ENCODE measurements at places on chromosomes 7 and 10. TPM values are rescaled to one million over a fixed set of nuclear protein-coding genes. Genes with fewer than 3 reads are reported as not detected.

Gene PTPRZ1
- polyA plus RNA-seq, result 1.2 TPM

GRCh38 chr7:78510580-78511188 is 712.1 kb downstream of the PHTF2 start:
- no peak for DNase-seq

DNA sequence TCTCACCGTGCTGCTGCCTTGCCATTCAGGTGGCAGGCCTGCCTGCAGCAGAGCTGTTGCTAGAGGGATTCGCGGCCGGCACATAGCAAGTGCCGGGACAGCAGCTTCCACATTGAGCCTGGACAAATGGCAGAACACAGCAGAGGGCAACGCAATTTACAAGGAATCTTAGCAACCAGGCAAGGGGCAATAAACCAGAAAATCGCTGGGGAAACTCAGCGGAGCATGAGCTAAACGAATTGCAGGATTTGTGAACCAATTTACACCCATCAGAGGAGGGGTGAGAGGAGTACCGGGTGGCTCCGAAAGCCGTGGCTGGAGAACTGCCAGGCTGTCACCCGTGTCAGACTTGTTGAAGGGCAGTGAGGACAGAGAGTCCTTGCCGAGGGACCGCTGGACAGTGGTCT is 58.6 kb upstream of the LOXL4 start:
- DNase-seq, result peak; percentile 48

- no peak for DNase-seq
These were observed 638 bp downstream of the EGR2 start for GRCh38 chr10:62815381-62816075.

DNA sequence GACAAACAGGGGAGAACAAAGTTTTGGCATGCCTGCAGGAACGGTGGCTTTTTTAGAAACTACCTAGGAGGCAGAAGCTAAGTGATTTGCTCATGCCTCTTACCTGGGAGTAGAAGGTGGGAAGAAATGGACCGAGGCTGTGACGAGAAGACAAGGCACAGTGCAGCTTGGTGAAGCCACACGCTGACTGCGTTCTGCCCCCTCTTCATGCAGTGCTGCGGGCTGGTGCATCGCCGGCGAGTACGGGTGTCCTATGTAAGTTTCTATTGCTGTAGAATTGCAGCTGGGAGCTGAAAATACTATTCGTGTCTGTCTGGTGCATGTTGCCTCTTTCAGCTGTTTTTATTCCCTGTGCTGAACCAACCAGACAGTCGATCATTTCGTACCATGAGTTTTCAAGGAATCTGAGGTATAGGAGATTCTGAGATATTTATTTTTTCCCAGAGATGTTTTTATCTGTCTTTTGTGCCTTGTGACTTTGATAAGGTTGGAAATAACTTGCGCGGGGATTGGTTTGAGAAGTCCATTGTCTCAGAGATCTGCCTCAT is 120.9 kb downstream of the CACNB2 start:
- no peak for DNase-seq

GRCh38 chr10:6048281-6049030 is 13.7 kb downstream of the IL2RA start:
- no peak for DNase-seq

GRCh38 chr7:146479040-146479439 is 362.4 kb downstream of the CNTNAP2 start:
- no peak for DNase-seq

DNA sequence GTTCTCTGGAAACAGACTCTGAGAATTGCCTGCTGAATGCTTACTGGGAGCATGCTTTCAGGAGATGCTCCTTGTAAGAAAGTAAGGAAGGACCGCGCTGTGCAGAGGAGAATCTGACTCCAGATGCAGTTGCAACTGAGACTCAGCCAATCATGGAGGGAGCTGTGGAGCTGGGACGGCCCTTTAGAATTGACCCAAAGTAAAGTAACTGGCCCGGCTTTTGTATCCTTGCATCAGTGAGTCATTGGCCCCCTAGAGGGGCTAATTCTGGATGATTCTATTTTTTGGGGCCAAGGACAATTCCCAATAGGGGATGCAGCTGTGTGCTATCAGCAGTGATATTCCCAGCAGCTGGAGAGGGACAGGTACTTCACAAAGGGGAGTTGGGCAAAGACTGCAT is 170.4 kb downstream of the PTEN start:
- DNase-seq, result no peak

DNA sequence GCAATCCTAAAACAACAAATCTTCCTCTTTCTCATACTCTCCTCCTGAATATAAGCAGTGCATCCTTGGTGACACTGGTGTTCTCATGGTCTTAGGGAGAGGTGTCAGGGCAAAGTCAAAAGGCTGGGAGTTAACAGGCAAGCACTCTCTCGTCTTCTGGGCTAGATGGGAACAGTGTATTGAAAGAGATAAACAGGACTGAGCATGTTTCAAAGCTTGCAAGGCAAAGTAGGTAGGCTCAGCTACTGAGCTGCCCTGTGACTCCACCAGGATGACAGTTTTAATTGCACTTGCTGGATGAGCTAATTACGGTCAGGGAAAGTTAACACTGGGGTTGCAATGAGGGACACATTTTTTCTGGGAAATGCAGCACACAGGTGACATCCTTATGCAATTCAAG is 554.9 kb upstream of the NRP1 start:
- DNase-seq, result no peak

DNA sequence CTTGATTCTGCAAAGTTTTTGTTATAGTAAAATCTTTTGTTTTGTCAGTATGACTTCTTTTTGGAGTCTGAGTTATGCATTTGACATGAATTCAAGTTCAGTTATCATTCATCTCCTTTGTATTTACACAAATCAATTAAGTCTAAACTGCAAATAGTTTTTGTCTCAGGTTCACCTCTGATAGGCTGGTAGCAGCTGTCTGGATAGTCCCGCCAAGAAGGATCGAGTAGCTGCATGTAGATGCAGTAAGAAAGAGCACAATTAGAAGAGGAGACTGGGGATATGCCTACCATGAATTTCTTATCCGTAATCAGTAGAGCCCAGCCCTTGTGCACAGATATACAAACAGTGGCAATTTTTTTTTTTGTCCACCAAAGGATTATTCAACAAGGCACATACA is 392.5 kb upstream of the ETV1 start:
- DNase-seq, result no peak

DNA sequence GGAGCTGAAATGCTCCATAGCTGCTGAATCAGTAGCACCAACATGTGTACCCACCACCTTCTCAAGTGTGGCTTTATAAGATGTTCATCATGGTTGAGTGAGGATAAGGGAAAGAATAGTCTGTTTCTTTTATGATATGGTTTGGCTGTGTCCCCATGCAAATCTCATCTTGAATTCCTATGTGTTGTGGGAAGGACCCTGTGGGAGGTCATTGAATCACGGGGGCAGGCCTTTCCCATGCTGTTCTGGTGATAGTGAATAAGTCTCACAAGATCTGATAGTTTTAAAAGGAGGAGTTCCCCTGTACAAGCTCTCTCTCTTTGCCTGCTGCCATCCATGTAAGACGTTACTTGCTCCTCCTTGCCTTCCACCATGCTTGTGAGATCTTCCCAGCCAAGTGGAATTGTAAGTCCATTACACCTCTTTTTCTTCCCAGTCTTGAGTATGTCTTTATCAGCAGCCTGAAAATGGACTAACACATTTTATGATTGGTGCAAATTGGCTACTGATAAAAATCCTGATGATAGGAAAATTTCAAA is 799.9 kb downstream of the TNS3 start:
- no peak for DNase-seq

GRCh38 chr10:43105102-43105955 is 28.5 kb downstream of the RET start:
- DNase-seq, result peak; percentile 42

Gene HKDC1
- 19.0 TPM for polyA plus RNA-seq

Gene CYP26A1
- polyA plus RNA-seq, result not detected

DNA sequence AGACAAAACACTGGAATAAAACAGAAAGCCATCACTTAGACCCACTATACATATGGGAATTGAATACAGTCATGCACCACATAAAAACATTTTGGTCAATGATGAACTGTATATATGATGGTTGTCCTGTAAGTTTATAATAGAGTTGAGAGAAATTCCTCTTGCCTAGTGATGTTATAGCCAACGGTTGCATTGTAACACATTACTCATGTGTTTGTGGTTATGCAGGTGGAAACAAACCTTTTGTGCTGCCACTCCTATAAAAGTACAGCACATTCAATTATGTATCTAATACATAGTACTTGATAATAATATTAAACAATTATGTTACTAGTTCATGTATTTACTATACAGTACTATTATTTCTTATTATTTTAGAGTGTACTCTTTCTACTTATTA is 381.2 kb upstream of the MBL2 start:
- DNase-seq, result no peak

DNA sequence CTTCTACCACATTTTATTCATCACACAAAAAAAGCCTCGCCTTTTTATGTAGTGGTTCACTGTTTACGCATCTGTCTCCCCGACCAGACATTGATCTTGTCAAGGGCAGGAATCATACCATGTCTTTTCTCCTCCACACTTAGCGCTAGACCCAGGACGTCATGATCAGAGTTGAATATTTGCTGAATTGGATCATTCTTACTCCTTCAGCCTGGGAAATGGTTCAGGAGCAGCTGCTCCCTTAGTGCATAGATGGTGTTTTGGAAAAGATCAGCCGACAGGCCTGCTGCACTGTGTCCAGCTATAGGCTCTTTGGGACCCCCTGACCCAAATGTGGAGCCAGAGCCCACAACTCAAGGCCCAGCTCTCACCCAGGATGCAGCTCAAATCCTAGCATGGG is 249.1 kb upstream of the TMEM72 start:
- DNase-seq, result no peak

- DNase-seq, result no peak
These were observed 61.6 kb upstream of the RNF32 start for GRCh38 chr7:156578978-156579430.

Gene RALA
- polyA plus RNA-seq, result 74.3 TPM

- DNase-seq, result no peak
These were observed 328.6 kb downstream of the DPP6 start for GRCh38 chr7:154380771-154381170.

Gene BPGM
- polyA plus RNA-seq, result 40.2 TPM

GRCh38 chr7:79548727-79549126 is 95.3 kb upstream of the MAGI2 start:
- DNase-seq, result no peak

Gene TSPAN15
- 66.7 TPM for polyA plus RNA-seq

DNA sequence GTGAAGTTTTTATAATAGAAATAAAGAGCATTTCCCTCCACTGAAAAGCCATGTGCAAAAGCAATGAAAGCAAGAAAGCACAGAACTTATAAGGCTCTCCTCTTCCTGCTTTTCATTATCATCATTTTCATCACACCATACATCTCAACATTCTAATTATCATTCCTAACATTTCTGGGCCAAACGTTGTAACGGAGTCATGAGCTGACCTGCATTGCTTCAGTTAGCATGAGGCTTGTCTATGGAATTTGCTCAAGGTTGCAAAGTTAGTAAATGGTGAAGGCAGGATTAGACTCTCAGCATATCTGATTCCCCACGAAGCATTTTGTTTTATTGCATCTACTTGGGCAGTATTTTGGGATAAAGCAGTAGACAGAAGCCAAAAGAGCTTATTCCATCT is 11.4 kb downstream of the SCIN start:
- DNase-seq, result no peak

Gene PLXDC2
- polyA plus RNA-seq, result 165 TPM

Gene SCART1
- polyA plus RNA-seq, result 2.8 TPM

Gene NXPH1
- polyA plus RNA-seq, result 0.12 TPM

Gene NPY4R2
- not detected for polyA plus RNA-seq

Measured in left renal pelvis (tissue), 4 donors.